ENCODE measurements at places on chromosomes 5 and 9. TPM values are rescaled to one million over a fixed set of nuclear protein-coding genes. Genes with fewer than 3 reads are reported as not detected.

LCN9 gene
- not detected for total RNA-seq

LOX gene
- total RNA-seq = 164 TPM

FAM170A gene
- not detected for total RNA-seq

DNA sequence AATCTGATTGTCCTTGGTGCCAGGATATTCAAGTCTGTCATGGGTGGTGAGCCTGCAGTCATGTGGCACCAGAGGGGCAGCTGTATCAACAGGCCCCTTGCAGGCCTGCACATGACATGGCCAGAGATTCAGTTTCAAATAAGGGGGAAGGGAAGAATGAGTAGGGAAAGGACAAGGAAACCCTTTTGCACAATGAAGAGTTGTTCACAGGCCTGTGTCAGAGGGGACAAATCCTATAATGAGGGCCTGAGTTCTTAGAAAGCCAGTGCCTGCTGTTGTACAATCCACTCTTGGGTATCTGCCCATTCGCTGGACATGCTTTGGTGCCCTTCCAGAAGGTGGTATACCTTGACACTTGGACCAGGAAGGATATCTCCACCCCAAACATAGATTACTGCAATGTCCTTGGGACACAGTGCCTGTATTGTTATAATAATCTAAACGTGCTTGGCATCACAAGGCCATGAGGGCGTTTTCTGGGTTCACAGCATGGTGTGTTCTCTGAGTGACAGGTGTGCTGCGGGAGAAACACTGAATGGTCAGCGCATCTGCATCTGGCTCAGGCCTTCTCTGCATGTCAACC, 1.9 kb upstream of the TMEM171 start:
- DNase-seq = no peak

DNA sequence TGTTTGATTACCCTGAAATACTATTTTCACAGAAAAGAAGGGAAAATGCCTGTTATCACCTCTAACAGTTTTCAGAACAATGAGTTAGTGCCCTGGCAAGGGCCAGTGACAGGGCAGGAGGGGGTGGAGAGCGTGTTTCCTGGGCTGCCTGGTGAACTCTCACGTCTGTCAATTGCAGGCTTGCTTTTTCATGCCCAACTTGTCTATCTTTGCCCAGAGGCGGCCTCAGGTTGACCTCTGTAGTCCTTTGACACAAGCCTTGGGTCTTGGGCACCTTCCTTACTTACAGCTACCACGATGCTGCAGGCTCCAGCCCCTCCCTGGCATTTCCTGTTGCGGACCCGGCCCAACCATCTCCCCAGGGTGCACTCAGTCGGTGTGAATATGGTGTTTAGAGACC, 2.2 kb upstream of the CEL start:
- DNase-seq = no peak

DNA sequence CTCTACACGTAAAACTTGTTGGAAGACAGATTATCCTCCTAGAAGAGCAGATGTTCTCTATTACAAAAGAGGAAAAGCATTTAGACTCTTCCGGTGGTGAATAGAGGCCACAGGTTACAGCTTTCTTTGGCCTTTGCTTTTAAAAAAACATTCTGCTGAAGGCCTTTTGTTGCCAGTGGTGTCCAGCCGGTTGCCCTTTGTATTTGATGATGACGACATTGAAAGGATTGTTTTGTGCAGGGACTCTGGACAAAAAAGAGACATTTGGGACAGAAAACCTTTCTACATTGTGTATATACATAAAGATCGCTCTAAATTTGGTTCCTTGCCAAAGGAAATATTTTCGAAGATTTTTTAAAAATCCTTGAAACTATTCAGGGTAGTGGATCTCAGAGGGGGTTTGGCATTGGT, 180.3 kb downstream of the C9orf152 start:
- peak; percentile 94 for DNase-seq

- no peak for DNase-seq
These were observed 41.0 kb downstream of the NEK6 start for GRCh38 chr9:124298646-124299235.

DNA sequence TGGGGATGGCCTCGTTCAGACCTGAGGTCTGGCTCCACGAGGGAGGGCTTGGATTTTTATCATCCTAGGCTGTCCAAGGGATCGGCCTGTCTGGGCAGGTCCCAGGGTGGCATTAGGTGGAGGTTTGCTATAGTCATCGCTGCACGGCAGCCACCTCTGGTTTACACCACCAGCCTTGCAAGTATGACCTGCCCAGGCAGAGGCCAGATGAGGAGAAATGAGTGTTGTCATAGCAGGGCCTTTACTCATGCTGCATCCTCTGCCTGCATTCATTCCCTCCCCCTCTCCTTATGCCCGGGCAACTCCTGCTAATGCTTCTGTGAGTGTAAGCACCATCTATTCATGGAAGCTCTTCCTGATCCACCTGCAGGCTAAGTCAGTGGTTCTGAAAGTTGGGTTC, 15.3 kb upstream of the NDST1 start:
- DNase-seq = no peak

DNA sequence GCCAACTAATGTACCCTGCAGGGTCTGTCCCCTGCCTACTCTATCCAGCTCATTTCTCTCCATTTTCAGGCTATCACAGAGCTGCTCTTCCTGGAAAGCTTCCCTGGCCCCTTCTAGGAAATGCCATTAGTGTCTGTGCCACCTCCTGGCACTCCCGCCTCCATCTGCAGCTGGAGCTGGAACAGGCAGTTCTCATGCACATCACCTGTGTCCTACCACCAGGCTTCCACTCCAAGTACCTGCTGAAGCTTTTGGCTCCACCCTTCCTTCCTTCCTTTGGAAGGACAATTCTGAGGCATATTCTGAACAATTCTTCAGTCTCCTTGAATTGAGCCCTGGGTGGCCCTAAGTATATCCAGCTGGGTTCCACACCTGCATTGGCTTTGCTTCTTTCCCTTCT, 156.2 kb upstream of the ZNF618 start:
- DNase-seq = no peak

DNA sequence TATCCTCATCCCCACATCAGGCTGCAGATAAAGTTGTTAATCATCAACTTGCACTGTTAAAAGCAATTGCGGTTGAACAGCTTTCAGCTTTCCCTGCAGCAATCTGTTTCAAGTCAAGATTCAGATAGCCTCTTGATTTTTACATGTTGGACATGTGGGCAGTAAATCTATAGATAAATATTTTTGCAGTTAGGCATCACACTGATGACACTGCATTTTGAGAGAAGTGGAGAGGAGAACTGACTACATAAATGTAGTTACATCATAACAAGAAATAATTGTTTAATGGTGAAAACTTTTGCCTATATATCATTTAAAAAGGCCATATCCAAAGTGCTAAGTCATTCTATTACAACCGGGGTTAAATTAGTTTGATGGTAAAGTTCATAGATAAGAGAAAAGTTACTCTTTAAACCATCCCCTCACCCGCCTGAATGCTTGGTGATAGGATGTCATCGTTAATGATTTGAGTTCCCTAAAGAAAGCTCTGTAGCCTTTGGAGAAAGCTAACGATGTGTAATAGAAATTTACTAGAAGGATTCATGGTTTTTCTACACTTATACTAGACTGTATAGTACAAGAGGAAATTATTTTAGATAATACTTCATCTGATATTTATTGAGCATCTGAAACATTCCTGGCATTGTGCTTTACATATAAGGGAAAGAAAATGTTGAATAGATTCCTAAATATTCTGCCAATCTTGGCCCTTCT, 30.8 kb upstream of the ALDH1A1 start:
- DNase-seq = no peak

- no peak for DNase-seq
These were observed 14.2 kb downstream of the AP3B1 start for GRCh38 chr5:78280261-78280660.

GRCh38 chr5:32099486-32100035, 74.6 kb downstream of the GOLPH3 start:
- no peak for DNase-seq

- DNase-seq = no peak
These were observed 642 bp downstream of the SV2C start for GRCh38 chr5:76083555-76084495.

DNA sequence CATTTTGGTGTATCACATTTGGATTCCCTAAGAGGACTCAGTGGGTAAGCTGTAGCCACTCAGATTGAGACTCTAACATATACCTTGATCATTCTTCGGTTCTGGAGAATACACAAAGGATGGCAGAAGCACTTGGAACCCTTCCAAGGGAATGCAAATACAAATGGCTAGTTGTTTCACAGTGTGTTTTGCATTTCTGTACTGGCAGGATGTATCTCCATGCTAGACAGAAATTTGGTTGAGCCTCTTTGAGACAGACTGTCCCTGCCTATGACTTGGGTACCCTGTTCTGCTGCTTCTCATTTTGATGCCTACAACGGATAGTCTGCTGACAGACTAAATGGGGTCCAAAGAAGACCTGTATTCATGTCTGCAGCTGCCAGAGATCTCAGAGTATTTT, 273.5 kb downstream of the TMEM38B start:
- no peak for DNase-seq

- no peak for DNase-seq
These were observed 56.3 kb downstream of the GPR21 start for GRCh38 chr9:123089790-123090189.

DNA sequence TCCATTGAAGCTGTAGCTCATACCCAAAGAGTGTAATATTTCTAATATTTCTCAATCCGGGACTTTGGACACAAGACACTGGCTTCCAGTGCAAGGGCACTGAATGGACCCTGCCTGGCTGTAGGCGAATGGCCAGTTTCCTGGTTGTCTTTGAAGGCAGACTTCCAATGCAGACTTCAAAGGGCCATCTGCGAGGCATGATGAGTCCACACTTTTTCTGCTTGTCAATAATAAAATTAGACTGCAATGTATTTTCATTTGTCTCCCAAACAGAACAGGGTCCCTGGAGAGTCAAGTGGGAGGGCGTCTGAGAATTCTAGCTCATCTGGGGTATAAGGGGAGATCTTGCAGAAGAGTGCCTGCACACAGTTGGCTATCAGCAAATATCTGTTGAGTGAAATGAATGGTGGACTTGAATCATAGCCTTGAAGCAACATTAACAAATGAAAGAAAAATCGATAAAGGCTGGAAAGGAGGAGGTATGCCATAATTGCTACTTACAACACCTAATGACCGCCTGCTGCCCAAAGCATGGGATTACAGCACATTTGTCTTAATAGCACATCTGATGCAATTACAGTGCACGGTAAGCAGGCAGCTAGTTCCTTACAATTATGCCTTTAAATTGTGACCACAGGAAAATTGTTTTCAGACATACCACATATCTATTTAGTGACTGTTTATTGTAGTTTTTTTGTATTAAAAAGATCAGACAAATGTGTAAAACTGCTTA, 137.5 kb downstream of the ARHGEF28 start:
- DNase-seq = no peak

DNA sequence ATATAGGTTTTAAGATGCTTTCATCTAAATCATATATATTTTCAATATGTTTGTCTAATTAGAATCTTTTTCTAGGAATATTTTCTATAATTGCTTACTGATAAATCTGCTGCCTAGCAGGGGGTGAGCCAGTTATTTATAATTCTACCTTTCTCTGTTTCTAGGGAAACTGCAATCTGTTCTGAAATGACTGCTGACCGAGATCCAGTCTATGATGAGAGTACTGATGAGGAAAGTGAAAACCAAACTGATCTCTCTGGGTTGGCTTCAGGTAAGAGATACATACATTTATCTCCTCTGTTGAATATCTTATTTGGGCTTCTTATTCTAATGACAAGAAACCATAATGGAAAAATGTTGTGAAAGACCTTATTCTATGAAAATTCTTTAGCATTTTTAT, 127.3 kb downstream of the XRCC4 start:
- DNase-seq = no peak

DNA sequence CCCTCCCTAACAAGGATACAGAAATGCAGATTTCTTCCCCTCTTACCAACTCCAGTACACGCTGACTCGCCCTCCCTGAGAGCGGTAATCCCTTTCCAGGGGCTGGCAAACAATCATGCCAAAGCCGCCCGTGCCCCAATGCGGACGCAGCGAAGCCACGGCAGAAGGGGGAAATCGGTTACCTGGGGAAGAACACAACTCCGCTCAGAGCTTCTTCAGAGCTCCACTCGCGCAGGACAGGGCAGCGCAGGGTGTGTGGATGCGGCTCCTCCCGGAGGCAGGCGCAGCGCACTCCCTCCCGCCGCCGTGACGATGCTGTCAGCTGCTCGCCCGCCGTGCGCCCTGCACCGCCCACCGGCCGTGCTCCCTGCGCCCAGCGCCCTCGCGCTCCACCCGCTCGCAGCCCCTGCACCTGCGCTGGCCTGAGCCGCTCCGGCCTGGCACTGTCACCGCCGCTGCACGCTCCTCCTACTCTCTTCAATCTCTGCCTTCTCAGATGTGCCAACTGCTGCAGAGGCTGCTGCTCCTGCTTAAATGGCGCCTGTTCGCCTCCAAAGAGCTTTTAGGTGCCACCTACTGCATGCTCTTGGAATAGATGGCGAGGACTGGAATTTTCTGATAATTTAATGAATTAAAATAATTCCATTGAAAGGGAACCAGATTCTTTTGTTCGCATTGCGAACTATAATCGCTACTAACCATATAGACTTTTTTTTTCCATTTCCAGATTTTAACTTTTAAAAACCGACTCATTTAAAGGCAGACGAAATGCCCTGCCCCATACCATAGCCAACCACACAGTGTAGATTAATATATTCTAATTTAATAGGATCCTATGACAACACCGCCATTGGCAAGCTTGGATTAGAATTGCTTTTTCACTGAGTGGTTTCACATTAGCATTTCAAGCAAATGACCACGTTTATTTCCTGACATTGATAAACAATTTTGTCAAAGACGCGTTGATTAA, at the start of gene DIRAS2:
Gene DIRAS2 (minus strand): TSS at position 255 of the 970 bp plus-strand sequence. CDS start 28,997 bp downstream, outside the sequence.
- no peak for DNase-seq

GRCh38 chr9:108083796-108084352, 594.3 kb upstream of the KLF4 start:
- no peak for DNase-seq

DNA sequence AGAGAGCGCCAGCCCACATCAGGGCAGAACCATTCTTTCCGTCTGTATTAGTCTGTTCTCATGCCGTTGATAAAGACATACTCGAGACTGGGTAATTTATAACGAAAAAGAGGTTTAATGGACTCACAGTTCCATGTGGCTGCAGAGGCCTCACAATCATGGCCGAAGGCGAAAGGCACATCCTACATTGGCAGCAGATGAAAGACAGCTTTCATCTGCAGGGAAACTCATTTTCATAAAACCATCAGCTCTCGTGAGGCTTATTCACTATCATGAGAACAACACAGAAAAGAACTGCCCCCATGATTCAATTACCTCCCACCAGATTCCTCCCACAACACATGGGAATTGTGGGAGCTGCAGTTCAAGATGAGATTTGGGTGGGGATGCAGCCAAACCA, 4.7 kb upstream of the FSD1L start:
- DNase-seq = no peak
